ENCODE measurements at places on chromosomes 7 and 10.

- no peak for DNase-seq
Measured at GRCh38 chr10:97781618-97782331, 10.0 kb upstream of the SFRP5 start.

DNA sequence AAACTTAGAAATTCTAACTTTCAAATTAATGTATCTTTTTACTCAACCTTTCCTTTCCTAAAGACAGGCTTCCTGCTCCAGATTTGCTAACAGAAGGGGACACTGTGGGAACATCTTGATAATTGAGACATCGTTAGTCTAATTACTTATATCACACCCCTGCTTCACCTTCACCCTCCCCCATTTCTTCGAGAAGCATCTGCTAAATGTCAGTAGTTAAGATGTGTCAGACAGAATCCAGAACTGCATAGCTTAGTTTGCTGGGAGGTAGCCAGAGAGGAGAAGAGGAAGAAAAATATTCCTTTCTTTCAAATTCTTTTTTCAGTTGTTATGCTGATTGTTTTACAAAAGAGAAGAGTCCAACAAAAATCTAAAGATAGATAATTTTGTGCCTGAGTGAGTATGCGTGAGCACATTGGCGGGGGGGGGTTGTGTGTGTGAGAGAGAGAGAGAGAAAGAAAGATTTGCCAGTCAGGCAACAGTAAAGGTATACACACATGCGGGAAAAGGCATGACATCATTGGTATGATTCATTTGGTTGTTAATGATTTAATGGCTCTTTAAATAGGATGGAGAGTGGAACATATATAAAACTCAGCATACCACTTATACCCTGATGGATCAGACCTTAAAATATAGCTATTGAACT, 192.4 kb downstream of the PTN start:
- no peak for DNase-seq

- DNase-seq: no peak
Measured at GRCh38 chr7:16484453-16485158, 19.1 kb upstream of the SOSTDC1 start.

DNA sequence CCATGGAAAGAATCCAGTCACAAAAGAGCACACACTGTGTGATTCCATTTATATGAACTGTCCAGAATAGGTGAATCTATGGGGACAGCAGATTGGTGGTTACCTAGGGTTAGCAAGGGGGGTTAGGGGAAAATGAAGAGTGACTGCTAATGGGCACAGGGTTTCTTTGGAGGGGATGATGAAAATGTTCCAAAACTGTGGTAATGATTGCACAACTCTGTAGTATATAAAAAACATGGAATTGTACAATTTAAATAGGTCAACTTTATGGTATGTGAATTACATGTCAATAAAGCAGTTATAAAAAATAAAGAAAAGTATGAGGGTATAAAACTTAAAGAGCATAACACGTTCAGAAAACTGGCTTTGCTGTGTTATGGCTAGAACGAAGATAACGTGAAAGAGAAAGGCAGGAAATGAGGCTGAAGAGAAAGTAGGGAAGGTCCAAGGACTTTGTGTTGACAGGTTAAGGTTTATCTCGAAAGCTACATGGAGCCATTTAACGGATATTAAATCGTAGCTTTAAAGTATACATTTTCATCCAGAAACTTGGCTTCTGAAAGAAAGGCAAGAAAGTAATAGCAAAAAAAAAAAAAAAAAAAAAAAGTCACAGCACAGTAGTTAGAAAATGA, 26.4 kb upstream of the MSS51 start:
- DNase-seq: no peak

GRCh38 chr10:70122742-70123141, 9.9 kb downstream of the AIFM2 start:
- DNase-seq: no peak

DNA sequence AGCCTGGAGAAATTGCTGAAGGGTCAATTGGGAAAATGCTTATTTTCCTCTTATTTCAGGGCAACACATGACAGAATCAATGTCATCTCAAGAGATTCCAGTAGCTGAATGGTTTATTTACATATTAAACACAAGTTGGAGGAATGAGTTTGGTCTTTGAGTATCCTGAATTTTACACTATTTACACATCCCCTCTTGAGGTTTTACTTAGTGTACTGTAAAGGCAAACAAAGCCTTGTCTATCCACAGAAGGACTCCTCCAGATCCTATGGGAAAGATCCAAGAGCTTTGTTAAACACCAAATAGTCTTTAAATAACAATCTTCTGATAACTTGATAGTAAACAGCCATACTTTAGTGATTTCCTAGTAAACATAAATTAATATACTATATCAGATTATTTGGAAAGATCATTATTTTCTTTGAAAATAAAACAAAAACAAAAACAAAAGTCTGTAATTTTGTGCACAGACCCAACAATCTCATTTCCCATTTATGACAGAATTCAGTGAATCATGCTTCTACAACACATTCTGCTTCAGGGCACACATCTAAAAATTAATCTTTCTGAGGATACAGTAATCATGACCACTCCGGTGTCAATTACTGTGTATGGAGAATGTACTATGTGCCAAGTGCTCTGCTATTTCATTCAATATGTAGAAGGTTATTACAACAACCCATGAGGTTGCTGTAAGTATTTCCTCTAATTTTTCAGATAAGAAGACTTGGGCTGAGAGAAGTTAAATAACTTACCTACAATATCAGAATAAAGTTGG, 575.0 kb upstream of the LRRTM3 start:
- no peak for DNase-seq

- no peak for DNase-seq
Measured at GRCh38 chr7:101927389-101927788, 110.0 kb downstream of the CUX1 start.

DNA sequence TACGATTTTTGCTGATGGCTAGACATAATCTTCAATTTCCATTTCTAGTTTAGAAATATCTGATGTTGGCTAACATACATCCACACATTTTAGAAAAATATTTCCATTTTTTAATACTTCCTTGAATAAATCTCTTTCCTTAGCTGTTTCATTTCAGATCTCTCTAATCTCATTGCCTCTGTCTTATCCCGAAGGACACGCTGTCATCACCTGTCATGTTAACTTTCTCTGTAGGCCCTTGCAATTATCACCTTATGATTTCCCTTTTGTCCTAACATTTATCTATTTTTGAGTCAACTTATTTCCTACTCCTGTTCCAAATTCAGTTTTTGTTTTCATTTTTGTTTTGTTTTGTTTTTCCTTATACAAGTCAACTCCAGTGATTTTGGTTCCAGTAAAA, 173.1 kb upstream of the POM121L12 start:
- no peak for DNase-seq

DNA sequence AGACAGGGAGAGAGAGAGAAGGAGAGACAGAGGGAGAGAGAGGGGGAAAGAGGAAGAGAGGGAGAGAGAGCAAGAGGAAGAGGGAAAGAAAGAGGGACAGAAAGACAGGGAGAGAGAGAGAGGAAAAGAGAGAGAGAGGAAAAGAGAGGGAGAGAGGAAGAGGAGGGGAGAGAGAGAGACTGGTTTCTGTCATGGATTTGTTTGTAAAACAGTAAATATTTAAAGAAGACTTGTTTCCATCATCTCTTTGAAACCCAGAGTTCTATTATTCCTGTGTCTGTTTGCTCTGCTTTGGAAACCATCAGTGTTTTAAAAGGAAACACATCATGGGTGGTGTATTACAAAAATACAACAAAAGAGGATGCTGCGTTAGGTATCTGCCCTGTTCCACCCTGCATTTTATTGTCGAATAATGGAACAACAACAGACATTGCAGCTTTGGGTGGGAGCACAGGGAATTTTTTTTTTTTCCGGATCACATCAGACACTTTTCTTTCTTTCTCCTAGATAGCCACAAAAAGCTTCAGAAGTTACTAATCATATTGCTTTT, 150.7 kb upstream of the RSU1 start:
- DNase-seq: no peak

- no peak for DNase-seq
Measured at GRCh38 chr10:120770496-120770895, 80.7 kb upstream of the WDR11 start.

- no peak for DNase-seq
Measured at GRCh38 chr10:74208997-74209396, 58.0 kb downstream of the ADK start.

DNA sequence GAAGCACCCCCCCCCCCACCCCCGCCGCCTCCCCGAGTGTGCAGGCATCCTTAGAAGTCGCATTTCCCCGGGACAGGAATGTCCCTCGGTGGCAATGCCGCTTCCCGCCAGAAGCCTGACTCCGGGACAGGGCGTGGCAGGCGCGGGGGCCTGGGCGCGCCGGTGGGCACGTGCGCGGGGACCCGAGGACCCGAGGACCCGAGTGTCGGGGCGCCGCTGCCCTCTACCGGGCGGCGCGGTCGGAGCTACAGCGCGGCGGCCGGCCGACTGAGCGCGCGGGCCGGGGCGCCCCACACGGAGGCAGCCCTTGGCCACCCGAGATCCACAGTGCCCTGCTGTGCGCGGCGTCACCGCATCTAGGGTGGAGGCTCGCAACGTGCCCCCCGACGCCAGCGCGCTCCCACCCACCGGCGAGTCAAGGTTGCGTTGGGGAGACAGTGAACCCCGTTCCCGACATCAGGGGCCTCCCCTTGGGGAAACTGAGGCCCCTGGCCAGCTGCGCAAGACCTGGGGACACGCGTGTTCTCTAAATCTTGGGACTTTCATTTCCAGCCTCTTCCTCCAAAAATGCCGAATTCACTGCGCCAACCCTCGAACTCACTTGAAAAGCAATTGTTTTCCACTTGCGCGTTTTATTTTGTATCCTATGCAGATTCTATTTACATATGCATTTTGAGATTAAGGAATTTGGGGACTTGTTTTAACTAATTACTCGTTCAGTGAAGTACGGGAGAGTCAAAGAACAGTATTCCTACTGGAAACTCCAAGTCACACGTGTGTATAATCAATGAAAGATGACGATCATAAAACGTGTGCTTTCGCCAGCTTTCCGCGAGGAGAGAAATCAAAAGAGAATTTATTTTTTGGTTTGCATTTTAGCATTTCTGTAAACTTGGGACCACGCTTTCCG, 3.1 kb upstream of the CUX1 start:
- DNase-seq: no peak

DNA sequence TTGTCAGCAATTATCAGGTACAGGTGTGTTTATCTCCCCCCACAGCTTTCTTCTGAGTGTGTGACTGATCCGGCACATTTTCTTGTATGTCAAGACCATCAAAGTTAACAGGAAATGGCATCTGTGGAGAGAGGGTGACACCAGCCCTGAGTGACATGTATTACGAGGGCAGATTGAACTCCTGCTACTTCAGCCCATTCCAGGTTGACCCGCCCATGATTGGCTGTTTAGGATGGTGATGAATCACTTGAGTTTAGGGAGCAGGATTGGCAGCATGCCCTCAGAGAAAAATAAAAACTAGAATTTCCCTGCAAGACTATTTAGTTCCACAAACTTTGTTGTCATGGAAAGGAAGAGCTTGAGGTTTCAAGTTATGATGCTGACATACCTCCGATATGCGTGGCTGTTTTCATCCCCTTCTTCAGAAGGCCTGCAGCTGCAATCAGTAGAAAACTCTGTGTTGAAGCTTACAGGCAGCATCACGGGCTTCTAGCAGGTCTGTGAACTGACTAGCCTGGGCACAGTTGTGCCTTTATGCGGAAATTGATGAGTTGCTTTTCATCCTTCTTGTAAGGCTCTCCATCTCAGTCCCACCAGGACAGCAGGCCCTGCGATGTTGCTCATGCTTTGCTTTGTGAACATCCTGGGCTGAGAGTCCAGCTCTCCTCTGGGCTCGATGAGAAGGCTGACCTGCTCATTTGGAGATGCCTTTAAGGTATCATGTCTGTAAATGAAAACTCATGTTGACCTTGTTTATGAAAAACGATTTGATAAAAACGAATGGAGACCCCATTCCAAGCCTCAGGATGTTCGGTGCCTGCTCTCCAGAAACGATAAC, 8.0 kb upstream of the CELF2 start:
- no peak for DNase-seq

GRCh38 chr10:86952106-86952505, 5.3 kb downstream of the MMRN2 start:
- no peak for DNase-seq

DNA sequence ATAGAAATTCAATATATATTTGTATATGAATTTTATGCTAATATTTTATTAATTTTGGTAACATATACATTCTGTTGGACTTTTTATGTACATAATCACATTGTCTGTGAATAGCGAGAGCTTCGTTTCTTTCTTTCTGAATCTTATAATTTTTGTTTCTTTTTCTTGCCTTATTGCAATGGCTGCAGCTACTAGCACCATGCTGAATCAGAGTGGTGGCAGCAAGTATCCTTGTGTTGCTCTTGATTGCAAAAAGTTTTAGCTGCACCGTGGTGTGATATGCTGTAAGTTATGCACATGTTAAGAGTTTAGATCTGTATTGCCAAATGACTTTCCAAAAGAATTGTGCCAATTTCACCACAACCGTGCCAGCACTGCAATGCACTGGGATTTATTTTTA, 32.6 kb downstream of the ELFN1 start:
- DNase-seq: no peak

GRCh38 chr7:18213652-18214051, 186.0 kb upstream of the PRPS1L1 start:
- no peak for DNase-seq

DNA sequence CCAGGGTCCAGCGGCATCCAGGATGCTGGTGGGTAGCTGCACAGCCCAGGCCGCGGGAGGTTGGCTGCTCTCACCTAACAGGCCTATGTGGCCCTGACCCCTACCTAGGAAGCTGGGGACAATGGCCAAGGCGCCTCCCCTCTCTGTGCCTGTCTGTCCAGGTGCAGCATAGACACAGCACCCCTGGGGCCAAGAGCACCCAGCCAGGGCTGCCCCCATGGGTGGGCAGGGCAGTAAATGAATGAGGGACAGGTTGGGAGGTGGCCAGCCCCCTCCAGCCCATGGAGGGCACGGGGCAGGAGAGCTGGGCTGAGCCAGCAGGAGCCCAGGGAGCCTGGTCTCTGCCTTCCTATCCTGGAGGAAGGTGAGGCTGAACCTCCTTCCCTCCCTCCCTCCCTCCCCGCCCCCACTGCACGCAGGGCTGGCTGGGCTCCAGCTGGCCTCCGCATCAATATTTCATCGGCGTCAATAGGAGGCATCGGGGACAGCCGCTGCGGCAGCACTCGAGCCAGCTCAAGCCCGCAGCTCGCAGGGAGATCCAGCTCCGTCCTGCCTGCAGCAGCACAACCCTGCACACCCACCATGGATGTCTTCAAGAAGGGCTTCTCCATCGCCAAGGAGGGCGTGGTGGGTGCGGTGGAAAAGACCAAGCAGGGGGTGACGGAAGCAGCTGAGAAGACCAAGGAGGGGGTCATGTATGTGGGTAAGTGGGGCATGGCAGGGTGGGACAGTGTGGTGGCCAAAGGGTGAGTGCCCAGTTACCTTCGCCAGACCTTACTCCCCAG, at the start of gene SNCG:
Gene SNCG, plus strand, starts transcription at position 484 of the 785 bp plus-strand sequence. Its CDS starts 99 bp downstream, at position 583.
- no peak for DNase-seq

- no peak for DNase-seq
Measured at GRCh38 chr7:95772298-95772770, at the start of gene DYNC1I1. Gene DYNC1I1 (plus strand): TSS chr7:95772554. CDS start chr7:95804730, 32,176 bp downstream.

DNA sequence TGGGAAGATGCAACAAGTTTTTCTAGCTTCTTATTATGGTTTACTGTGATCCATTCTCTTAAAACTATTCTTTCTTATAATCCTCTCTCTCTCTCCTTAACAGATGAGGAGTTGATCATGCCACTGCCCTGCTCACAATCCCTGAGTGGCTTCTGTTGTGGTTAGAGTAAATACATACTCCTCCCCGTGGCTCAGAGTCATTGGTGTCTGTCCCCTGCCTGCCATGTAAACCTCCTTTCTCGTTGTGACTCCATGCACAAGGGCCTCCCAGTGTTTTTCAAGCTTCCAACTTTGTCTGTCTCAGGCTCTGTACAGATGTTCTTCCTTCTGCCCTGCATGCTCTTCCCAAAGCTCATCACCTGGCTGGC, 20.4 kb downstream of the CCNY start:
- no peak for DNase-seq

All from stimulated activated CD8-positive, alpha-beta memory T cell treated with anti-CD3 and anti-CD28 coated beads, Interleukin-4, amount 100 ng/mL, for 4 hours (primary cell).